ENCODE measurements at places on chromosomes 5 and 9. TPM values are rescaled to one million over a fixed set of nuclear protein-coding genes. Genes with fewer than 3 reads are reported as not detected.

Gene PCSK5
- 16.0 TPM for polyA plus RNA-seq

Gene PRDM9
- polyA plus RNA-seq = not detected

Gene ABO
- polyA plus RNA-seq = 10.6 TPM

Gene TRIP13
- 13.5 TPM for polyA plus RNA-seq

Gene STPG3
- 0.57 TPM for polyA plus RNA-seq

Gene WWC1
- polyA plus RNA-seq = 7.6 TPM

All from left renal pelvis (tissue), 4 donors.